ENCODE measurements at places on chromosomes 1 and 21.
A peak's percentile ranks its signal among the peaks of the same experiment; 100 is the strongest.

DNA sequence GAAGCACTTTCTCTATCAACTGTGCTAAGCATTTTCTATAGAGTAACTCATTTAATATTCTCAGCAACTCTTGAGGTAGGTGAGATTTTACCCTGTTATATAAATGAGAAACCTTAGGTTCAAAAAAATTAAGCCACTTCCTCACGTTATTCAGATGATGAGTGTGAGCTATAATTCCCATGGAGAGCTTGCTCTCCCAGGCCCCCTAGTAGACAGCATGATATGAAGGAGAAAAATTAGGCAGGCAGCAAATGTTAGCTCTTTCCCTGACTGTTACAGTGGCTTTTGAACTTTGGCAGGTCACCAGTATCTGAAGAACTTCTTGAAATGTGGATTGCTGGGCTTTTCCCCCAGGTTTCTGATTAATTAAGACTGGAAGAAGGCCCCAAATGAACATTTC, 753.1 kb downstream of the NCAM2 start:
- DNase-seq: no peak

- DNase-seq: no peak
Measured at GRCh38 chr1:107264561-107264960, 123.7 kb downstream of the NTNG1 start.

- DNase-seq: no peak
Measured at GRCh38 chr1:204464701-204465100, 29.9 kb downstream of the PIK3C2B start.

DNA sequence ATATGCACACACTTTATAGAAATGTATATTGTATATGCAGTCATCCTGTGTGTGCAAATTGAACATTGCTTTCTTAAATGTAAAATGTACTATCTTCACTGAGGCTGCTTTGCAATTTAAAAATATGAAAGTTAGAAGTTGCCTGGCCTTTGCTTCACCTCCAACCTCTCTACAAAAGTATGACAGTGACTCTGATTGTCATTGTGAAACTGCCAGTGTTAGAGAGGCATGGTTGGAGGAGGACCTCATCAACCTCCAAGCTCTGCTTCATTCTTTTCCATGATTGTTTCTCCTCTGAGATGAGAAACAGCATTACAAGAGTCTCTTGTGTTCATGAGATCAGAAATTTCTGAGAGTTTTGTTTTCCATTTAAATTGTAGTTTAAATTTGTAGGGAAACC, 185.5 kb downstream of the ZC3H11B start:
- DNase-seq: no peak

DNA sequence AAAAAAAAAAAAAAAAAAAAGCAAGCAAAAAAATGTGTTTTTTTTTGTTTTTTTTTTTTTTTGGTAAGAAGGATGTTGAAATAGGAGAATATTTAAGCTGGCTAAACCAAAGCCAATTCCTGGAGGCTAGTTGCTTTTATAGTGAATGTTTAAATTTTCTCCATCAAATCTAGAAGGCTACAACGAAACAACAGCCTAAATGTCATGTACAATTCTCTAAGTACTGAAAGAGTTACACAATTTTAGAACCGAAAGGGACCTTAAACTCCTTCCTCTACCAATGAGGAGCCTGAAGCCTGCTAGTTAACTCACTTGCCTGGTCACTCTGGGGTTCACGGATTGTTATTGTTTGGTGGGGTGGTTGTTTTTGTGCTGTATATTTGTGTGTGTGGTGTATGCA, 3.5 kb downstream of the WLS start:
- no peak for DNase-seq

GRCh38 chr1:32394890-32395432, 720 bp upstream of the BSDC1 start:
- DNase-seq: no peak

- no peak for DNase-seq
Measured at GRCh38 chr1:170729225-170730002, 65.5 kb downstream of the PRRX1 start.

GRCh38 chr1:213651077-213651476, 336.7 kb upstream of the PROX1 start:
- no peak for DNase-seq

DNA sequence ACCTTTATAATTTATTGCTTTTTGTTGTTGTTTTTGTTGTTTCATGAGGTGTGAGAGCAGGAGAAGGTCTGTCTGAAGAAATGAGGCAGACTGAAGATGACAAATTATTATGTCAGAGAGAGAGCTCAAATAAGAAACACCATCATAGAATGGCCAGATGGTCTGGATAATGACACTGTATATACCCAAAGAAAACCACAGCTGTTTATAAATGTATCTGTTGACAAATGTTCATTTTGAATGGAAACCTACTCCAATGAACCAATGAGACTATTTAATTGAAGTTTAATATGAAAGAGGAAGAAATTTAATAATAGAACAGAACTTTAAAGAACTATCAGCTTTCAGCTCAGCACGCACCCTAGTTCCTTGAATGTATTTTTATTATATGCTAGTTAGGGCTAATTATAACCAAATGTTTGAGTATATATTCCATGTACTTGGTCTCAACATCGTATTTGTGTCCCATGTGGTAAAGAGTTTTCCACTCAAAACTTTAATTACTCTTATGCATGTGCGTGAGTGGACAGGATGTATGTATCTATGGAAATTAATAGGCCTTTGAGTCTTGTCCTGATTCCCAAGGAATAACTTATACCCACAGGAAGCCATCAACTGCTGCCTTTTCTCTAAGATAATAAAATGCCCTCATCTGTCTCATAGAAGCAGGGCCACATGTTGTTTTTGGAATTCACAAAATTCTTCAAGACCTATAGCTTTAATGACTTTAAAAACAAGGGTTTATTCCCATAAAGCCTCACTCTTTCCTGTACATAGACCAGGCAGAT, 202.7 kb downstream of the KCNK2 start:
- no peak for DNase-seq

- no peak for DNase-seq
Measured at GRCh38 chr1:60031146-60031545, 42.4 kb downstream of the C1orf87 start.

GRCh38 chr1:72946903-72947499, 664.7 kb upstream of the NEGR1 start:
- DNase-seq: no peak

DNA sequence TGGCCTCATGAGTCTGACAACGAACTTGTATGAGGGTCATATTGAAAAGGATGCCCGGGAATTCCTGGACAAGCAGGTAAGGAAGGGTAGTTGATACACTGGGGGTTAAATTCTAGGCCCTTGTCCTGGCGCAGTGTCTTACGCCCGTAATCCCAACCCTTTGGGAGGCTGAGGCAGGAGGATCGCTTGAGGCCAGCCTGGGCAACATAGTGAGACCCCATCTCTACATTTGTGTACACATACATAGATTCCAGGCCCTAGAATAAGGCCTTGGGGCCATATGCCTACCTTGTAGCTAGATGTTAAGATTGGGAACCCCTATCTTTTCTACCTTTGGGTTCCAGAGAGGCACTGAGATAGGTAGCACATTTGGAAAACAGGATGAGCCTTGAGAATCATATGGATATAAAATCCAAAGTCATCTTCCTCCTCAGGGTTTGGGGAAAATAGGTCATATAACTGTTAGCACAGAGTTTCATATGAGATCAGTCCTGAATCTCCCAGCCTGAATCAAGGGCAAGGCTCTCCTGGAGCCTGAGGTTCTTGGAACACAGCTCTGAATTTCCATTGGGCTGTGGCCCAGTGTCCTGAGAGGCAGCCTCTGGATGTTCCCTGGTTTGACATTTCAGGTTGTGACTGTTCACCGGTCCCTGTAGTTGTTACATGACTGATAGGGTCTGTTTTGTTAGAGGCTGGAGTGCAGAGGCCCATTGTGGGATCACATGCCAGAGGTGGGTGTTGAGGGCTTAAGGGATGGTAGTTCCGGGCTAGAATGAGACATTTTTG, 104.4 kb downstream of the PIK3R3 start:
- DNase-seq: no peak

DNA sequence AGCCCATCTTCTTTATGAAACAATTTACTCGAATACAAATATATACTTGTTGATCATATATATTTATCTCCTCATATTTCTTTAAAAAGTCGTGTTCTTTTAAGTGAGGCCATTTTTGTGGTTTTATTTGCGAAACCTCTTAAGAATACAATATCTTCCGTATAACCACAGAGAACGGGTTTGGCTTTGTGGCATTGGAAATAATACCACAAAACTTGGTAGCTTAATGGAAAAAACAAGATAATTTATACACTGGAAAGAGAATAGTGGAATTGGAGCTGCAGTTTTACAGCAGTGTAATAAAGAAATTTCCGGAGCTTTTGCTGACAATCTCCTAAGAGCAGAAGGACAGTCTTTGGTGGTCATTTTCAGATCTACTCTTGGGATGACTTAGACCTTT, 29.4 kb downstream of the PTGFR start:
- DNase-seq: no peak

DNA sequence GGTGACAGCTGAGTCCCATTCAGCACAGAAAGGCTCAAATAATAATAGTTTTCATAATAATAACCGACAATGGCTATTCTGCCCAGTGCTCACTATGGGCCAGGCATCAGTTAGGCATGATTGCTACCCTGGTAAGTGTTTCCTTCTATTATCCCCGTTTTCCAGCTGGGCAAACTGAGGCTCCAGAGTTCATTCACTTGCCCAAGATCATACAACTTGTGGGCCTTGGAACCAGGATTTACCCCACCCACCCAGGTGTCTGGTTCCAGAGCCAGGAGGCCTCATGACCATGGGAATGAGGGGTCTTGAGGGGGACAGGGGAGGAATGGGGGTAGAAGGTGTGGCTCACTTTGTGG, 518 bp downstream of the PLOD1 start:
- no peak for DNase-seq

DNA sequence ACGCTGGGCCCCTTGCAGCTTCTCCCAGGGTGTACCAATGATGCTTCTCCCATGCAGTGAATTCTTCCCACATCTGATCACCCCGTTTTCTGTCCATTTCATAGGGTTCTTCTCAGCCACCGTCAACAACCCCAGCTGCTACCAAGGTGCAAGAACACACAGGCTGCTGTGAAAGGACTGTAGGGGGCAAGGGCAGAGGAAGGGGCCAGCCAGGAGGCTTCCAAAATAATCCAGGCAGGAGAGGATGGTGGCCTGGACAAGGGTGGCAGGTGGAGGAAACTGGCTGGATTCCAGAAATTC, 113.3 kb upstream of the WNT4 start:
- DNase-seq: no peak

GRCh38 chr1:209176866-209177430, 406.6 kb upstream of the CAMK1G start:
- DNase-seq: no peak

DNA sequence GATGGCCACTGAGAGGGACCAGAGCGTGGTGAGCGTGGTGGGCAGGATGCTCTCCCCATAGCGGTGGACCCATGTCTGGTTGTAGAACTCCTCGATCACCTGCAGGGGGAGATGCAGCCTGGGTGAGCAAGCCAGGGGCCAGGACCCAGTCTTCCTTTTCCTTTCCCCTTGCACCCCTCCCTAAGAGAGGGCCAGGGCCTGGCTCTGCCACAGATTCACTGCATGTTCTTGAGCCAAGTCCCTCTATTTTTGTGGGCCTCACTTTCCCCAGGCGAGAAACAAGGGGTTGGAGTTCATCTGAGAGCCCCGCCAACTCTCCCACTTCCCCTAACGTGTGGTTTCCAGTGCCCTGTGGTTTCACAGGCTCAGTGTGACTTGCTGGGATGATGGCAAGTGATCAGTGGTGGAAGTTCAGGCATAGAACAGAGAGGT, 27.5 kb downstream of the SLC2A1 start:
- DNase-seq: peak; percentile 48

DNA sequence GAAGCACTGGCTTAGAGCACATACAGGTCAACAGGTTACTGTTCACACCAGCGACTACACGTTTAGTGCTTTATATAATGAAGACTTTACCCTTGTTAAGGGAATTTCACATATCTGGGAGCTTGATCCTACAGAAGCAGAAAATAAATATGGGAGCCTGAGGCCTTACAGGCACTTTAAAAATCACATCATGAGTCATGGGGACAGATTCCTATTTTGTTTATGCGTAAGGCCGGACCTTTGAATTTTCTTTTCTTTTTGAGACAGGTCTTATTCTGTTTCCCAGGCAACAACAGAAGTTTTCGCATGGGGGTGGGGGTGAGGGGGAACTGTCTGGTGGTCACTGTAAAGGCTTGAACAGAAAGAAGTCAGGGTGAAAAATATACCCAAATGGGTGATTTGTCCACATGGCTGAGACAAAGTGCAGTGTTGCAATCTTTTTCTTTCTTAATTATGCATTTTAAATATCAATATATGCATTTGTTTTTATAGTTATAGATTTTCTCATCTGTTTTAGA, 276.7 kb downstream of the KCNH1 start:
- DNase-seq: no peak

DNA sequence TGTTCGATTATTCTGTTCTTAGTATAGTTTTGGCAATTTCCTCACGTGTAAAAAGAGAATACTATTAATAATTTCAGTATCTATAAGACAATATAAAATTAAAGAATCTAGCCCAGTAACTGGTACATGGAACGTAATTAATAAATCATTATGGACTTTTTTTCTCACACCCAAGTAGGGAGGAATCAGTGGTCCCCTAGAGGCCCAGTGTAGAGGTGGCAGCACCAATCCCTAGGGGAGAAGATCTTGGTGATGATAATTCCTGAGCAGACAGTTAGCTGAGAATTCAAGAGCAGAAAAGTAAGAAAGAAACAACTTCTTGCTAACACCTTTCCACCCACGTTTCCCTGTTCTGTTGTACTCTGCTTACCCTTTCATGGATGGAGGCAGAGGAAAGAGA, 19.7 kb upstream of the SELE start:
- DNase-seq: no peak

DNA sequence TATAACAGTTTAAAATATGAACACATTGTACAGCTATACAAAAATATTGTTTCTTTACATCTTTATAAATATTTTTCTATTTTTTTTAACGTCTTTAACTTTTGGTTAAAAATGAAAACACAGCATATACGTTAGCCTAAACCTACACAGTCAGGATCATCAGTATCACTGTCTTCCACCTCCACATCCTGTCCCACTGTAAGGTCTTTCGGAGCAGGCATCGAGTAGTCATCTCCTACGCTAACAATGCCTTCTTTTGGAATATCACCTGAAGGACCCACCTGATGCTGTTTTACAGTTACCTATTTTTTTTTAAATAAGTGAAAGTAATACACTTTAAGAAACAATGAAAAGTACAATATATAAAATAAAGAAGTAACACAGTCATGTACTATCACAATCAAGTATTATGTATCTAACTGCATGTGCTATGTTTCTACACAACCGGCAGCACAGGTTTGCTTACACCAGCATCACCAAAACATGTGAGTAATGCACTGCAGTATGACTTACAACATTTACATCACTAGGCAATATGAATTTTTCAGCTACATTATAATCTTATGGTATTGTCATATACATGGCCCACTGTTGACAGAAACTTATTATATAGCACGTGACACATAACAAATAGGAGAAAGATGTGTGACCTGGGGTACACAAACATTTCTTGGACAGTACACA, 254.4 kb downstream of the AKT3 start:
- DNase-seq: no peak

GRCh38 chr1:97013136-97013535, 291.6 kb downstream of the PTBP2 start:
- no peak for DNase-seq
